ENCODE measurements at places on chromosomes 2 and 18.
A peak's percentile ranks its signal among the peaks of the same experiment; 100 is the strongest.

- DNase-seq: no peak
Measured at GRCh38 chr18:43869451-43870008, 592.2 kb upstream of the SYT4 start.

DNA sequence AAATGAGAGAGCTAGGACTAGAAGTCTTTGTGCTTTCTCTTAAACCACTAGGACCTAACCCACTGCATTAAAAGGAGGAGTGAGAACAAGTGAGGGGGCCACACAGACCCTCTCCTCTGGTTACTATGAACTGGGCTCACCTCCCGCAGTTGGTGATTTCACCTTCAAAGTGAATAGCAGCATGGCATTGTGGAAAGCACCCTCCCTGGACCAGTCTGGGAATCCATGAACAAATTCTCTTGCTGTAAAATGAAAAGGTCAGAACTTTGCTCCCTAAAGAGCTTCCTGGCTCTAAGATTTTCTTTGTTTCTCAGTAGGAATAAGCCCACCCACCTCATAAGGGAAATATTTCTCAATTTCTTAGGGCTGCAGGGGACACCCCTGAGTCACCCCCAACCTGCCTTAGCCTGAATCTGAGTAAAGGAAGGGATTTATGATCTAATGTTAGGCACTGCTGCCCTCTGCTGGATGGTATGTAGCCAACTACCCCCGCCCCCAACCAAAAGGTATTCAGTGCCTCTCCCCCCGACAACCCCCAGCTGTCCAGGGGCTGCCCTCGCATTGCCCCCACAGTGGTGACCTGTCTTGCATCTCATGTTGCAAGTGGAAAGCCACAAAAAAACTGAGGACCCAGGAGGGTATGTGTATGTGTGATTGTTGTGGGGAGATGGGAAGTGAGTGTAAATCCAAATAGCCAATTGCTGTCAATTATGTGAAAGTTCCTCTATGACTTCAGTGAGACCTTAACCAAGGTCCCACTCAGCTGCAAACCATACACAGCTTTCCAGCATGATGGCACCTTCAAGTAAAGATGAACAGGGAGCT lies 230.9 kb upstream of the SLC14A2 start:
- peak; percentile 59 for DNase-seq

- no peak for DNase-seq
Measured at GRCh38 chr2:75788154-75788553, 77.4 kb upstream of the GCFC2 start.

DNA sequence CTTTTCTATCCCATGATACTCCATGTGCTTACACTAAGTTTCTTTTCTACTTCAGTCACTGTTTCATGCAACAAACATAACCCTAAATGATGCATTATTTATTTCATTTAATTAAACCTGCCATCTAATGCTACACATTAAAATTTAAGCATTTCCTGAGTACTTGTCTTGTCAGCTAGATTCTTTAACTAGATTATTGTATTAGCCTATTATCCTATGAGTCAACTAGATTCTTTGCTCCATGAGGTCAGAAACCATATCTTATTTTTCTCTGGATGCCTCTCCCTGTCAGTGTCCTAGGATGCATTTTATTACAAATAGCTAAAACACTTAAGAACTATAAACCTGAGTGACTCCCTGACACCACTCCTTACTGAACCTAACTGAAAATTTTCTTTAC lies 652.4 kb downstream of the SLC4A3 start:
- DNase-seq: no peak

DNA sequence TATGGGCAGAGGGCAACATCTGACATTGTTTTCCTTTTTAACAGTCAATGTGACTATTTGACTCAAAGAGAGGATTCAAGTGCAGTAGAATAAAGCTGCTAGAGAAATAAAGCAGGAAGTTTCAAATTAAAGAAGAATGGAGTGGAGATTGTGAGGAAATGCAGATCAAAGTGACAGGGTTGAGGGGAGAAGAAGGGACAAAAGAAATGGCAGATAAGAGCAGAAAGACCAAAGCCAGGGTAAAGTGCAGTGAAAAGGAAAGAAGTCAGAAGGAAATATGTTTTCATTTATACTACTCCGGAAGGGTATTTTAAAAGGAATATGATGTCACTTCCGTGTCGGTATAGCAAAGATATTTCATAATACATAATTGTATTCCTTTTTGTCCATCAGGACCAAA lies 297.5 kb upstream of the CRIM1 start:
- no peak for DNase-seq

GRCh38 chr18:51953521-51953920 lies 386.5 kb upstream of the DCC start:
- DNase-seq: no peak

DNA sequence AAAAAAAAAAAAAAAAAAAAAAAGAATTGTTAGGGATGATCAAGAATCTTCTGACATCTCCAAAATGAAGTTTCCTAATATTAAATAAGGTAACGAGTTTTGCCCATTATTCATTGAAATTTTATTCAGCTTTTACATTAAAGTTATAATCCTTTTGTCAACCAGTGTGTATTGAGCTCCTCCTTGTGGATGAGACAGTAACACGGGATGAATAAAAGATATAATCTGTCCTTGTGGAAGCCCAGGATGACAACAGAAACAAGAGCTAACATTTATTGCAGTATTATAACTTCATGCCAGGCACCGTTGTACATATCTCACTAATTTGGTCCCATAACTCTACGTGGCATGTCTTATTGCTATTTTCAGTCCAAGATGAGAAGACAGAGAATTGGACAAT lies 33.4 kb upstream of the SERPINB7 start:
- no peak for DNase-seq

DNA sequence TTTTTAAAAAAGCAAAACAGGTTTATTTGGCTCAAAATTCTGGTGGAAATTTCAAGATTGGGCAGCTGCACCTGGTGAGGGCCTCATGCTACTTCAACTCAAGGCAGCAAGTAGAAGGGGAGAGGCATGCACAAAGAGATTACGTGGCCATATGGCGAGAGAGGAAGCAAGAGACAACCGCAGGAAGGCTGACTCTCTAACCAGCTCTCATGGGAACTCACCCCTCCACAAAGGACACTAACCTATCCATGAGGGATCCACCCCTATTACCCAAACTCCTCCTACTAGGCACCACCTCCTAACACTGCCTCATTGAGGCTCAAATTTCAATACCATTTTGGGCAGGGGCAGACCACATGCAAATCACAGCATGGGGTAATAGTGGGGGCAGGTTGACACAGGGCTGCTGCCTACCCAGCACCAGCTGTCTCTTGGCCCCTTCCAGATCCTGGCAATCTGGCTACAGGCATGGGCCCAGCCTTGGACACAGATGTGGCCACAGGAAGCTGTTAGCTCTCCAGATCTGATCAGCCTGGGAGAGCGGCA lies 2.0 kb upstream of the CAPN10 start:
- peak; percentile 75 for DNase-seq

- peak; percentile 9 for DNase-seq
Measured at GRCh38 chr18:79857082-79857671, 59.4 kb downstream of the KCNG2 start.

GRCh38 chr2:73072129-73072395 lies 550 bp upstream of the SFXN5 start:
- DNase-seq: no peak

DNA sequence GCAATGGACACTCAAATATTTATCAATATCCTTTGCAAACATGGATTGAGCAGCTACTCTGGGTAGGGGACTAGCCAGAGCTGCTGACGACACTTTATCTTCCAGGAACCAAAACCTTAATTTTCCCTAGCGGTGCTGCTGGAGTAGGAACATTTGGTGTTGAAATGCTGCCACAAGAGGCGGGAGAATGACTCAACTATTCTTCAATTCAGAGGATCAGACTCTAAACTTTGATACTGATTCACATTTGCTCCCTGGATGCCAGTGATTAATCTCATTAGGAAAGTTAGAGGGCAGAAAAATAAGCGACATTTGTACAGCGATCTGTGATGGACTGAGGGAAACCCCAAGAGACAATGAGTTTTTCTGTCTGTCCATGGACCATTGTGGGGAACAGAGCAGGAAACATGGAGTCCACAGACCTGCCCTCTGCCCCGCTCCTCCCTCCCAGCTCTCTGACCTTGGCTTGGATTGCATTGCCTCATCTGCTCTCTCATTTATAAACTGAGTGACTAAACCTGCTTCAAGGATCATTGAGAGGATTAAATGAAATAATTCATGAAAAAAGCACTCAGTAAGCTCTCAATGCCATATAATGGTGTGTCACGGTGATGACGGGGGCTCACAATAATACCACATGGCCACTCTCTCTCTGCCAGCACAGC lies 12.6 kb upstream of the EPB41L3 start:
- DNase-seq: peak; percentile 55

- no peak for DNase-seq
Measured at GRCh38 chr18:48742706-48743475, 204.1 kb downstream of the CTIF start.

GRCh38 chr2:217074576-217075255 lies 214.9 kb upstream of the TNP1 start:
- DNase-seq: no peak

DNA sequence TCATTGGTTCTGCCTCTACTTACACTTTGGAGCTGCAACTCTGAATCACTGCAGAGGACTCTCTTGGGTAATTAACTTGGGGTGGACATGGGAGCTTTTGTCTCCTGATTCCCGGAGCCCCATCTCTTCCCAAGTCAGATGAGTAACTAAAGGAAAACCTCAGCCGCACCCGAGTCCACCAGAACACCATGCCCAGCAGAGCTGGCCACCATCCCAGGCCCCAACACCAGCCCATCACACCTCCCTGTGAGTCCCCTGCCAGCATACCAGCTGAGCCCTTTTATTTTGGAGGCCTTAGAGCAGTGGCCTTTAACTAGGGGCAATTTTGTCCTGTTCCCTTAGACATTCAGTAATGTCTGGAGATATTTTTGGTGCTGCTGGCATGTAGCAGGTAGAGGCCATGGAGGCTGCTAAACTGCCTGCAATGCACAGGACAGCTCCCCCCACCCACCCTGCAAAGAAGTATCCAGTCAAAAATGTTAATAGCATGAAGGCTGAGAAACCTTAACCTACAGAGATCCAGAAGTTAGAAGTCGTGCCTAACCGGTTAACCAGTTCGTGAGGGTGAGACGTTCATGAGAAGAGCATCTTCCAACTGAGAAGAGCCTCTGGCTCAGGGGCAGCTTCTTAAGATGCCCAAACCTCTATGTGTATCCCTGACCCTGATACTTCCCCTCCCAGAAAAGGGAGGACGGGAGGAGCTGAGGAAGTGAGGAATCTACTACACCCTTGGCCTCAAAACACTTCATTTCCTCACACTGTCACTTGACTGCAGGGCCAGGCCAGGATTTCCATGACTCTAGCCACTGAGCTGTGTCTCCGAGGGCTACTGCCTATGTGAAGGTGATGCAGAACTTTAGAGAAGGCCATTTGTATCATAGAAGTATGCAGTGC lies 139.9 kb upstream of the EPAS1 start:
- no peak for DNase-seq

DNA sequence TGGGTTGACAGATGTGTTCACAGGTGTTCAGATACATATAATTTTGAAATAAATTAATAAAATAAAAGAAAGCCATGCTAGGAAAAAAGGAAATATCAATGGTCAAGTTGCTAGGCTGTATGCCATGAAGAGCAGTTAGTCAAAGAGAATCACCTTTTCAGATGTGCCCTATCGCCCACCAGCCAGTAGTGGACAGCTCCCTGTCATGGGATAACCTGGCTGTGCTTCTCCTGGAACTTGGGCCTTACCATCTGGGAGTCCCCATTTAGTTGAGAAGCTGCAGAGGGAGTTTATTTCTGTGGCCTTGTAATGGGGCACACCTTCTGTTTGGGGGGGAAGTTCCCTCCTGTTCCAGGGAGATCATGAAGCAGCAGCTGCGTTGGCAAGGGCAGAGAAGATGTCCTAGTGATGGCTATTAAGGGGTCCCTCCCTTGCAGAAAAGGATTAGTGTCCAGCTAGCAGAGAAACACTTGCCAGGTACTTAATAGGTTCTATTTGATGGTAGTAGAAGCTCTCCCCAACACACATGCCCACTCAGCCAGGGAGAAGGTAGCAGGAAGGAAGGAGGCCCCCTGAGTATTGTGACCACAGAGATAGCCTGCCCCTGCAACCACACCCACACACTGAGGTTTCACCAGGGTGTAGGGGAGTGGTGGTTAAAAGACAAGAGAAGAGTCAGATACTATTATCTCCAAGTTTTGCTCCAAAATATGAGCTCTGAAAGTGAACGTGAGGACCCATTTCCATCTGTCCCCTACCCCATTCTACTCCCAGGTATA lies 117.7 kb downstream of the B3GNT2 start:
- DNase-seq: no peak

DNA sequence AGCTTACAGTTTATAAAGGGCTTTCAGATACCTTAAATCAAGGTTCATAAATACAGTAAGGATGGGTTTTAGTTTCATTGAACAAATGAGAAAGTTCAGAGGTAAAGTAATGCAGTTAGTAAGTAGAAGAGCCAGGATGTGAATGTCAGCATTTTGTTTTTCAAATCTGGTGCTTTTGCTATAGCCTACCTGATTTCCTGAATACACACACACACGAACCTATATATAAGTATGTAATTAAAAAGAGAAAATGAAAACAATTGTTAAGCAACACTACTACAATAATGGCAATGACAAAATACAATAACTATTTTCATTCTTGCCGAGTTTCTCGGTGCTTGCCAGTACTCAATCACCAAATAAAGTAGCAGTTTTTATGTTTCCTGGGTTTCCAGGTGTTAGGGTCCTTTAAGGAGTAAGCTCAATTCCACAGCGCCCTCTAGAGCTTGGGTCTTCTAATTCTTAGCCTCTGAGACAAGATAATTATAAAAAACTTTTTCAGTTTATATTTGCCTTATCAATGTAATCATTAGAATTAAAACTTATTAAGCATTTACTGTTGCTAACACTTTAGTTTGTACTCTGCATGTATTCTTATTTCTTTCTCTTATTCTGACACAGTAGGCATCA lies 512.9 kb upstream of the ACVR2A start:
- peak; percentile 43 for DNase-seq

DNA sequence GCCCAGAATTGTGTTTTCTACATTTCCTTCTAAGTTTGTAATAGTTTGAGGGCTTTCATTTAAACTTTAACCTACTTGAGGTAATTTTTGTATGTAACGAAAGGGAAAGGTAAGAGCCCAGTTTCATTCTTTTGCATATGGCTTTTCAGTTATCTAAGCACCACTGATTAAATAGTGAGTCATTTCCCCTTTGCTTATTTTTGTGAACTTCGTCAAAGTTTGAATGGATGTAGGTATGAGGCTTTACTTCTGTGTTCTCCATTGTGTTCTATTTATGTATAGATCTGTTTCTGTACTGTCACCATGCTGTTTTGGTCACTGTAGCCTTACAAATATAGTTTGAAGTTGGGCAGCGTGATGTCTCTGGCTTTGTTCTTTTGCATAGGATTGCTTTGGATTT lies 944.8 kb upstream of the CNTNAP5 start:
- DNase-seq: no peak

DNA sequence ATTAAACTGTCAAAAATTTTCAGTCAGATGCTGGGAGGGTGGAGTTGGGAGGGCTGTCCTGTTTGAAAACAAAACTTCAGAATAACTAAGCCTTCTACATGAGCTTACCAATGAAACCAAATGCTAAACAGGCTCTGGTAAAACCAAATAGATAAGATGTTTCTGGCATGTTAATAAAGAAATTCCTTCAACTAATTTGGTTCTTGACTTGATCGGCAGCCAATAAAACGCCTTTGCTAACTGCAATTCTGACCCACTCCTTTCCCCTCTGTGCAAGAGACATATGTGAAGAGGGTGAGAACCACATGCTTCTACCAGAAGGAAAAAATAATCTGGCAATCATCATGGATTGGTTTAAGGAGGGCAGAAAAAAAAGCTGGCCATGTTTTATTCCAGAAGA lies 20.9 kb downstream of the MAP4K3 start:
- no peak for DNase-seq

All from WERI-Rb-1 (cell line).